ENCODE measurements at places on chromosomes 3 and 15.

DNA sequence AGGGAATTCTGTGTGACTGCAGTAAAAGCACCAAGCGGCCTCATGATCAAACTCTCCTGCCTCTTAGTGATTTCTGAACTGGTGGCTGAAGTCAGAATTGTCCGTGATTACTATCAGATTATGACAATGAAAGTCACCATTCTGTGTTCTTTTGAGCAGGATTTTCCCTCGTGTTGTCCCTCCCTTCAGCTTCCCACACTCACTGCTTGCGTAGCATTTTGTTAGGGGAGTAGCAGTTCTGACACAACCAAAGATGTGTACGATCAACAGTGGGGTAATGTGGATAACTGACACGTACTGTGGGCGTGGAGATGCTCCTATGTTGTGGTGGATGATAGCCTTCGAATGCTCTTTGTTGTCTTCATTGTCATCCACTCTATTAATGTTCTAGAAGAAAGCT, 67.8 kb upstream of the ICE2 start:
- DNase-seq, result no peak

GRCh38 chr3:101300073-101300472, 20.3 kb downstream of the IMPG2 start:
- DNase-seq, result no peak

- DNase-seq, result no peak
Observed at GRCh38 chr3:51794206-51794605, 15.2 kb upstream of the IQCF6 start.

DNA sequence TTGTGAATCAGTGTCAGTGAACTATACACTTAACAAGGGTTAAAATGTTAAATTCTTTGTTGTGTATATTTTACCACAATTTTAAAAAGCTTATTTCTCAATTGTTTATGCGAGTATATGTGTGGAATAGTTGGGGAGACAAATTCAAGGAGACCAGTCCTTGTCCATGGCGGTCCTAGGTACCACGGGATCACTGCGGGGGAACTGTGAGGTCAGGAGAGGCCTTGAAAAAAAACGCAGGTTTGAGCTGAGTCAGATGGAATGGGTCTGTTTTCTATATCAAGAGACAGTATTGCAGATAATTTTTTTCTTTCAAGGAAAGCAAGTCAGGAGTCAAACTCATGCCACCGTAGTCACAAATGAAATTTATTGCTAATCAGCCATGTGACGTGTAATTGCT, 18.5 kb downstream of the IGF1R start:
- DNase-seq, result no peak

- DNase-seq, result no peak
Observed at GRCh38 chr15:85743392-85744055, 51.2 kb downstream of the KLHL25 start.

GRCh38 chr3:141860086-141860669, 16.3 kb upstream of the ATP1B3 start:
- no peak for DNase-seq

DNA sequence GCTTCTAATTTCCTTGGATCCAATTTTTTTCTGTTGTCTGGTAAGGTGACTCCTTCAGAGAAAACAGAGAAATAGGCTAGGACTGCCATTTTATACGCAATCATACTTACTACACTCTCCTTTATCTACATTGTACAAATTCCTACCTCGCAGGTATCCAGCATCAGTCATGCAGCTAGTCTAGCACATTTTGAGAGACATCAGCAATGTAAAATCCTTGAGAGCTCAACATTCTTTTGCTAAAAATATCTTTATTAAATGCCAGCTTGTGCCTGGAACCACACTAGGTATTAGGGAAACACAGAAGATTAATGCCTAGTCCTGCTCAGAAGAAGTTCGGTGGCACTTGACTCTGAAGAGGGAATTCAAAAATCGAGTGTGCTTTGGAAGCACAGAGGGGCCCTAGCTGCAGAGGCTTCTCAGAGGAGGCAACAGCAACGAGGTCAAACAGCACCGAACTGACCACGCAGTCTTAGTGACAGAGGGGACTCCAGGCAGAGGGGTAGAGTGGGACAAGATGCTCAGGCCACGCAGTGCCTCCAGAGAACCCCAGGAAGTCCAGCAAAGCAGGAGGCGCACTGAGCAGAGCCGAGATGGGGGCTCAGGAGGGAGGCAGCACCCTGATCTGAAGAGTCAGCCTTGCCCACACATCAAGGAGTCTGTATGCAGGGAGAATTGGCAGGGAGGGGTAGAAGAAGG, 3.5 kb downstream of the FAM174B start:
- DNase-seq, result no peak

DNA sequence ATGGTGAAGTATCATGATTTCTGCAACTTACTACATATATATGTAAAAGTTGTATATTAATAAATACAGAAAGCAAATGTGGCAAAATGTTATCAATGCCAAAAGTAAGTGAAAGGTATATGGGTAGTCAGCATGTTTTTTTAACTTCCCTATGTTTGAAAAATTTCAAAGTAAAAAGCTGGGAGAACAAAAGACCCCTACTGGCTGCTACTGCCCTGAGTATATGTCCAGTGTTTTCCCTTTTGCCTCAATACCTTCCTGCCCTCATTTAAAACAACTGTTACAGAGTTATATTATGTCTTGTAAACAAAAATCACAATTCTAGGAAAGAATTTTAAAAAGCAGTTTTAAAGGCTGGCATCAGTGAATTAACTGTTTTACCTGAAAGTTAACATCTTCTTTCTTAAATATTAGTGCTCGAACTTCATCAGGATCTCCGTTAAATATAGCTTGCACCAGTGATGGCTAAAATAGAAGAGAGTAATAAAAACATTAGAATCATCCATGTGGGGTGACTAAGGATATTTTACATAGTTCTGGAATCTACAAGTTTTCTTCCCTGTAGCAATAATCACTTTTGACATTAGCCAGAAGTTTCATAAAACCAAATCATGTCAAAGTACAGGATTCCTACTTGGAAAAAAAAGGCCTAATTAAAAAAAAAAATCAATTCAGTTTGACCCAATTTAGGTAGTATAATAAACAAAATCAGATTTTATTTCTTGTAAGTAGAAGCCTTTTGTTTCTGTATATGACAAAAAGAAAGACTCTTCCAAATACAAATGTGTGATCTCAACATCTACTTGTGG, 2.7 kb downstream of the ANKRD28 start:
- no peak for DNase-seq

- no peak for DNase-seq
Observed at GRCh38 chr3:170589113-170589512, 3.2 kb upstream of the SLC7A14 start.

DNA sequence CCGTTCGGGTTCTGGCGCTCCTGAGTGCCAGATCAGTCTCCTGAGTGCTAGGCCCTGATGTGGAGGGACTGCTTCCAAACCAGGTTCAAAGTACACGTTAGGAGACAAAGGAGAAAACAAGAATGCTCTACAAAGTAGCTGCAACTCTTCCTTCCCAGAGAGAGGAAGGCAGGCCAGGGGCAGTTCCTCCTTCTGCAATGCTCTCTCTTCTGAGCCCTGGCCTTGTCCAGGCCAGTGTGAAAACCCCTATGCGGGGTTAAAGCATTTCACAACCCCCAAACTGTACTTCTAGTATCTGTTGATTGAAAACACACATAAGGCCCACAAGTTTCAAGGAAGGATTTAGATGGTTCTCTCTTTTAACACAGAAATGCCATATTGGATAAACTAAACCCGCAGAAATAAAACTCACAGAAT, 9.7 kb upstream of the CALML4 start:
- no peak for DNase-seq

GRCh38 chr15:70473581-70474370, 289.6 kb downstream of the UACA start:
- no peak for DNase-seq

DNA sequence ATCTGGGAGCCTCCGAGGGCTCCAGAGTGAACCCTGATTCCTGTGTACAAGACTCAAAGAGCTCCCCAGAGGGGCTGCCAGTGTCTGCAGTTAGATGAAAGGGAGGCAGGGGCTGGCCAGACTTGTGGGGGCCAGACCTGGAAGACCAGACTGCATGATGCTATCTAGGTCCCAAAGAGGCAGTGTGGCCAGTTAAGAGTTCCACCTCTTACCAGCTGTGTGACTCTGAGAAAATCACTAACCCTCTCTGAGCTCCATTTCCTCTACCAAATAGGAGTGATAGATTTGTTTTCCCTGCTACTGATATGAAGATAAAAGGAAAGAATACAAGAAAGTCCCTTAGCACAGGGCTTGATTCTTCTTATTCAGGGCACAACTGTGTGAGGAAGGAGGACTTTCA, 29.0 kb downstream of the ACSBG1 start:
- no peak for DNase-seq

DNA sequence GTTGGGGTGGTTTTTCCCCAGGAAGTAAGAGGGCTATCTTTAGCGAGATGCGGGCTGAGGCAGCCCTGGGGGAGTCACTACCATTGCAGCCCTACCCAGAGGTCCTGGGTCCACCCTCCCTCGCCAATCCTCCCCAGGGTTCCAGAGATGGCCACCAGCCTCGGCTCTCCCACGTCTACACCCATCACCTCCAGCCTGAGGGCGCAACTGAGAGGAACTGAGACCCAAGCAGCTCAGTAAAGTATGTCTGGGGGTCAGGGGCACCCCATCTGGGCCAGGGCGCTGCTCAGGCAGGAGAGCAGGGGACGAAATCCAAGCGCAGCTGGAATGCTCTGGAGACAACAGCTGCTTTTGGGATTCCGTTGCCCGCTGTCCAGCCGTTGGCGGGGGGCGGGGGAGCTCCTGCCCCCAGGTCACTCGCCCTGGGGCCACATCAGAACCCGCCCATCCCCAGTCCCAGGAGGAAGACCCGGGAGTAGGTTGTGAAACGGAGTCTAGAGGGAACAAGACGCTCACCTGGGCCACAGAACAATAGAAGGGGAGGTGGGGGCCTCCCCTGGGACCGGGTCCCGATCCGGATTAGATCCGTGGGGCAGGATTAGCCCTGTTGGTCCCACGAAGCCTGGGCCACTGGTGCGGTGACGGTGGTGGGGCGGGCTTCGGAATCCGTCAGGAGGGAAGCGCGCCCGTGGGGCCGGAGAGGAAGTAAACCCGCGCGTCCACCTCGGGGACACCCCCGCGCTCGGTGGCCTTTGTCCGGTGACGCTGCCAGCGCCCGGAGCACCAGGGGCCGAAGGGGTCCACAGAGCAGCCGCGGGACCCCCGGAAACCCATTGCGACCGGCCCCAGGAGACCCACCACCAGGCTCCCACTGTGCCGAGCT, 1.4 kb upstream of the NDUFAF3 start:
- DNase-seq, result no peak

DNA sequence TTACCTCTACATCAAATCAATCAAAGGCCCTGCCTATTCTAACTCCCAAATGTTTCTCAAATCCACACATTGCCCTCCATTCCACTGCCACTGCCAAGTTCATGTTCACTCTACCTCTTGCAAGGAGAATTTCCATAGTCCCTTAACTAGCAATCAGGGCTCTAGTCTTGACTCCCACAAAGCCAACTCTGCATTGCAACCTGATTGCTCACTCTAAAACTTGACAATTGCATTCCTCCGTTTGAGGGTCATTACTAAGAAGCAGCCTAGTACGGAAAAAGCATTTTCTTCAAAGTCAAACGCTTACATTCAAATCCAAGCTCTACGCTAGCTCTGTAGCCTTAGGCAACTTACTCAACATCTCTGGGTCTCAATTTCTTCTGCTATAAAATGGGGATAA, 1.2 kb downstream of the CPA3 start:
- no peak for DNase-seq

GRCh38 chr15:94665676-94666441, 434.5 kb downstream of the MCTP2 start:
- no peak for DNase-seq

- DNase-seq, result no peak
Observed at GRCh38 chr3:148106062-148106461, 591.6 kb upstream of the AGTR1 start.

DNA sequence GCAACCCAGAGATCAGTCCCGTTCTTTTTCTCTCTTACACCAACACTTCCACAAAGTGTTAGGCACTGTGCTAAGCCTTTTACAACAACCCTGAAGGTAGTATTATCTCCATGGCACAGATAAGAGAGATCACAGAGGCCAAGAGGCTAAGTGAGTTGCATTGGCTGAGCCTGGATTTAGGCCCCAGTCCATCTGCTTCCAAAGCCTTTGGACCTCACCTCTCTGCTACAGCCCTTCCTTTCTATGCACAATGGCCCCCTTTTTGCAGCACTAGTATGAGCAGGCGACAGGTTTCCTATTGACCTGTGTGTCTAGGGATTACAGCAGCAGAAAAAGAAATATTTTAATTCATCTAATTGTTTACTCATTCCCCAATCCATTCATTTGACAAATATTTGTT, 76.2 kb downstream of the CRYGS start:
- DNase-seq, result no peak
